Frontal cortex (tissue), 4 donors: ENCODE measurements at places on chromosomes 2 and 18. TPM values are rescaled to one million over a fixed set of nuclear protein-coding genes. Genes with fewer than 3 reads are reported as not detected.

The TFPI gene
- 27.7 TPM for total RNA-seq

The ANKRD30B gene
- 3.3 TPM for total RNA-seq

The RIT2 gene
- total RNA-seq: 29.3 TPM

DNA sequence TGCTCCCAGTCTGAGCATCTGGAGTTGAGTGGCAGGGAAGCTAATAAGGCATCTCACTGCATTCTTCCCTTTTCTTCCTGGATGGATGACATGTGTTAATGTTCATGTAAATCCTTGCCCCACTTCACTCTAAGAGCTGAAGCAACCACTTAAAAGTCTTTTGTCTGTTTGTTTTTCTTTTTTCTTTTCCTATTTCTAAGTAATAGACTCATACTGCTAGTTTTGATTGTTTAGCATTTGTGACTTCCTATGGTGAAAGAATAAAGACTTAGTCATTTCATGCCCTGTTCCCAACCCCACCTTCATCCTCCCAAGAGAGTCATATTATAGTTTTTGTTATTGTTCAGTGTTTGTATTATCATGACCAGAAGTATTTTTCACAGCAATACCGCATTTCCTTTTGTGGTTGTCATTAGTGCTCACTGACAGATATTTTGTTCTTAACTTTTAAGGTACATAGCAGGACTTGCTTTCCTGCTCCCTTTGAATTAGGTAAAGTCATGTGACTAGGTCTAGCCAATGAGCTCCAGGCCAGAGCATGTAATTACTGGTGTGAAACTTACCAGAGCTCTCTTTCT is 18.1 kb upstream of the SPP2 start:
- DNase-seq: no peak

- DNase-seq: no peak
Measured at GRCh38 chr18:46310258-46310657, 206.1 kb downstream of the HAUS1 start.

DNA sequence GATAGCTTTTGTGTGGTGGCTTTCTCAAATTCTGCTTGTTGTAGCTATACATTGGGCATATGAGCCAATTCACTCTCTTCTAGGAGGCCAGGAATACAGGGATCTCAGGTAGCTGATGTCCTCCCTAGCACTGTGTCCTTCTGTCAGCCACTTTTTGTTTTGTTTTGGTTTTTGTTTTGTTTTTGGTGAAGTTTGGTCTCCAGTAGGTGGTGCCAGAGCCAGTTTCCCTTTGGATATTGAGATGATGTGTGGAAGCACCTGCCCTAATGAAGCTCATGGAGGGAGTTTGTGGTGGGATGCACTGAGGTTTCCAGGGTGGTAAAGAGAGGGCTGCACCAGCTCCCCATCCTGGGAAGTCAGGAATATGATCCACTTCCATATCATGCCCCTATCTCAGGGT is 100.5 kb upstream of the VWC2L start:
- no peak for DNase-seq

DNA sequence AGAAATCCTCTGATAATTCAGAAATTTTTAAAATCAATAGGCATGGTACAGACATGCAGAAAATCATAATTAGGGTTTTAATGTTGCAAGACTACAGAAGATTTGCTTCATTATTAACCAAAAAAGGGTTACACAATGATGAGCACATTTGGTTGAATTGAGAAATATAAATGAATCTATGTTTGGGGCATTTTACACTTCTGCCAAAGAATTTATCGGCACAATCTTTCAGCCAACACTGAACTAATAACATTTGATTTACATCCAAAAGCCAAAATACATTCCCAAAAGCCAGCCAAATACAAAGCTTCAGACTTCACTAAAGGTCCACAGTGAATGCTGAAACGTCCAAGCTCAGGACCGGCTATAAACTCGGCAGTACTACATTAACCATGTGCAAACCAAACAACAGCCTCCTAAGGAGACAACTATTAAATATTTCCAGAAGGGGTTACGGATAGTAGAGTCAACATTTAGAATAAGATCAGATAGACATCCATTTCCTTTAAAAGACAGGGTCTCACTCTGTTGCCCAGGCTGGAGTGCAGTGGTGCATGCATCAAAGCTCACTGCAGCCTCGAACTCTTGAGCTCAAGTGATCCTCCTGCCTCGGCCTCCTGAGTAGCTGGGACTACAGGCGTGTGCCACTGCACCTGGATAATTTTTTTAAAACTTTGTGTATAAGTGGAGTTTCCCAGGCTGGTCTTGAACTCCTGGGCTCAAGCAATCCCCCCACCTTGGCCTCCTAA is 29.4 kb downstream of the SPRED2 start:
- no peak for DNase-seq

- DNase-seq: no peak
Measured at GRCh38 chr18:12361770-12362378, 15.2 kb downstream of the AFG3L2 start.

- DNase-seq: no peak
Measured at GRCh38 chr2:77999376-77999775, 477.2 kb upstream of the LRRTM4 start.

The FHOD3 gene
- total RNA-seq: 46.9 TPM

GRCh38 chr2:133774654-133775015 is 206.4 kb upstream of the NCKAP5 start:
- DNase-seq: peak; percentile 5

The CMPK2 gene
- total RNA-seq: 10.2 TPM

GRCh38 chr2:65608466-65608865 is 176.1 kb upstream of the SPRED2 start:
- DNase-seq: no peak

- no peak for DNase-seq
Measured at GRCh38 chr2:2822143-2822542, 491.1 kb upstream of the MYT1L start.

DNA sequence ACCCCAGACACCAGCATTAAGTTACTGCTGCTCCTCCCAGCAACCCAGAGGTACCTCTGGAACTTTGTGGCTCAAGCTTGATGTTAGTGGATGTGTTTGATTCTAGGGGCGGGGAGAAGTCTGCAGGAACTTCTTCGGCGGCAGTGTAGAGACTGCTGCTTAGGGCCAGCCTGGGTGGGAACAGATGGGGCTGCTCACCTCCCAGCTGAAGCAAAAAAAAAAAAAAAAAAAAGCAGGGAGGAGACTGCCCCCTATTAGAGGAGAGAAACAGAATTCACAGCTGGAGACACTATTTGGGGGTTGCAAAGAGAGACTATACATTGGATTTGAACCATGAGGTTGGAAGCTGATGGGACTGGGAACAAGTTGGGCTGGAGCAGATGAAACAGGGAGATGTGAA is 28.6 kb upstream of the FAM136A start:
- DNase-seq: no peak

The THADA gene
- total RNA-seq: 32.6 TPM

The THUMPD2 gene
- total RNA-seq: 11.8 TPM

DNA sequence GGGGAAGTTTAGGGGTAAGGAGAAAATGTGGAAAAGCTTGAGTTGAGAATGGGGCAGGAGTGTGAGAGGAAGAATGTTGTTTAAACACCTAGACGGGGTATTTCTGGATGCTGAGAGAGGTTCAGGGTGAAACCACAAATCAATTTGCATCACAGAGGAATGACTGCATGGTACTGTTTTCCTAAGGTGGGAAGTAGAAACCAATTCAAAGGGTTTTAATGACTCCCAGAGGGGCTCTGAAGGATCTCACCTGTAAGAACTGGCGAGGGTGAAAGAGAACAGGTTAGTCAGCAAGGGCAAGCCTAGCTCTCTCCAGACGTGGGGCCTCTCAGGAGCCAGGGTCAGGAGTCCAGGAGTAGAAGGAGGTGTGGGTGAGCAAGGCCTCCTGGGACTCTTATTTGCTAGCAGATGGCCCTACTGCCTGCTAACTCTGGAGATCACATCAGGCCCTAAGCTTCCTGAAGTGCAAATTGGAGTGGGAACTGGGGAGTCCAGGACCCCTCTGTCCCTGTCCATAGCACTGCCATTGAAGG is 133.0 kb upstream of the CELF4 start:
- no peak for DNase-seq

DNA sequence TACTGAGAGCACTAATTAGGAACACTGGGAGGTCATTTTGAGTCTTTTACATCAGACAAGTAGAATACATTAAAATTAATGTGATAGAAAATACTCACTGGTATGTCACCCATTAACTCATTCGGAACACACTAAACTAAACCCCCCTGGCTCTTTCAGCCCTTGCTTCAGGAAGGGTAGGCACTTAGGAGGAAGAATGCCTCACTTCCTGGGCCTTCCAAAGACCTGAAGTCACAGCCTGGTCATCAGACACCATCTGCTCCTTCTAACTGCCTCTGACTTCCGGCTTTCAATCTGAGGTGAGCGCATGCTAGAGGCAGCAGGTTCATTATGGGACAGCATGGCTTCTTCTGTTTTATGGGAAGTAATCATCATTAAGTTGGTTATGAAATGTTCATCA is 451.4 kb downstream of the PID1 start:
- DNase-seq: no peak

The BCL2 gene
- total RNA-seq: 17.9 TPM

- no peak for DNase-seq
Measured at GRCh38 chr2:43531251-43531650, 64.6 kb downstream of the THADA start.

DNA sequence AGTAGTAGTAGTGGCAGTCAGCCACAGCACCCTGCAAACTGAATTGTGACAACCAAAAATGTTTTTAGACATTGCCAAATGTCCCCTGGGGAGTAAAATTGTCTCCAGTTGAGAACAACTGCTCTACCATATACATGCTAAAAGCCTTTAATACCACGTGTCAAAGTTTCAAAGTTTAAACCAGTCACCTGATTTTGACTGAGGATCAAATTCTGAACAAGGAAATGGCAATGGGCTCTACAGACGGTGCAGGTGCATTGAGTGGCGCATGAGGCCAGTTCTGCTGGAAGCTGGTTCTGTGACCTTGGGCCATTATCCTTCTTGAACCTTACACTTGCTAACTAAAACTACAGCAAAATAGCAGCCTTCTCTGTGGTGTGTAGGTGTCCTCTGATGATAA is 85.0 kb downstream of the LIPG start:
- DNase-seq: no peak

- no peak for DNase-seq
Measured at GRCh38 chr2:239822146-239822831, 202.9 kb downstream of the NDUFA10 start.

The KHK gene
- total RNA-seq: 4.9 TPM

- DNase-seq: no peak
Measured at GRCh38 chr2:64283006-64283570, 138.9 kb upstream of the PELI1 start.

DNA sequence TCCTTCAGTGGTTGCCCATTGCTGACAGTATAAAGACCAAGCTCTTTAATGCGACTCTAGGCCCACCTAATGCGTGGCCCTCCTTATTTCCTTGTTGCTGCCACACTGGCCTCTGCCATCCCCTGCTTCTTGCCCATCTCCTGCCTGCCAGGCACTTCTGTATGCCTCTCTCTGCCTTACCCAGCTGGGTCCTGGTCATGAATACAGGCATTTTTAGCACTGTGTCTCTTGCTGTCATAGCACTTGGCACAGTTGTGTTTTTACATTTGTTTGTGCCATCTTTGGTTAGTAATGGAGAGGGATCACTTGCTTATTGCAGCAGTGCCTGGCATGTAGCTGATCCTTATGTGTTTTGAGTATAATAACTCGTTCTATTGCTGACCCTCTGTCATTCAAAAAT is 38.7 kb downstream of the MAP4K4 start:
- no peak for DNase-seq

GRCh38 chr2:203871371-203871983 is 3.9 kb downstream of the CTLA4 start:
- no peak for DNase-seq

The GPAT2 gene
- 2.0 TPM for total RNA-seq

GRCh38 chr18:50679056-50679455 is 119.2 kb downstream of the MAPK4 start:
- no peak for DNase-seq

GRCh38 chr18:28175150-28175929 is 1.6 kb downstream of the CDH2 start:
- DNase-seq: peak; percentile 27

DNA sequence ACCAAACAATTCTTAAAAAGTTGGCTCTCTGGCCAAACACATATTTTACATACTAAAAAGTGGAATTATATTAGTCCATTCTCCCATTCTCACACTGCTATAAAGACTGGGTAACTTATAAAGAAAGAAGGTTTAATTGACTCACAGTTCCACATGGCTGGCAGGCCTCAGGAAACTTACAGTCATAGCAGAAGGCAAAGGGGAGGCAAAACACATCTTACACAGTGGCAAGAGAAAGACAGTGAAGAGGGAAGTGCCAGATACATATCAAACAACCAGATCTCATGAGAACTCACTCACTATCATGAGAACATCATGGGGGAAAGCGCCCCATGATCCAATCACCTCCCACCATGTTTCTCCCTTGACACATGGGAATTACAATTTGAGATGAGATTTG is 42.6 kb downstream of the EDAR start:
- DNase-seq: no peak

DNA sequence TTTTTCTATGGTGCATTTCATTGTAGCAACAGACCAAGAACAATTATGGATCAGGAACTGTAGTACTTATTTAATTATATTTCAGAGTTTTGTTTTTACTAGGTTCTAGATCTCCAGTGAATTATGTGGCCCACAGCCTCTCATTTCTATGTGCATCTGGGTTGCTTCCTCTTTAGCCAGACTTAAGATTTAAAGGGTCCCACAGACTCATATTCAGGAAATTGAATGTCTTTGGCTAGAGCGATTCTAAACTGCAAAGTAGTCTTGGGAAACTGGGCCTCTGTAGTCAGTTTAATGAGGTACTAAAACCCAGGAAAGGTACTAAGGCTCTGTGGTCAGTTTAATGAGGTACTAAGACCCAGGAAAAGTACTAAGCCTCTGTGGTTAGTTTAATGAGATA is 94.4 kb downstream of the LYPD6B start:
- DNase-seq: no peak

DNA sequence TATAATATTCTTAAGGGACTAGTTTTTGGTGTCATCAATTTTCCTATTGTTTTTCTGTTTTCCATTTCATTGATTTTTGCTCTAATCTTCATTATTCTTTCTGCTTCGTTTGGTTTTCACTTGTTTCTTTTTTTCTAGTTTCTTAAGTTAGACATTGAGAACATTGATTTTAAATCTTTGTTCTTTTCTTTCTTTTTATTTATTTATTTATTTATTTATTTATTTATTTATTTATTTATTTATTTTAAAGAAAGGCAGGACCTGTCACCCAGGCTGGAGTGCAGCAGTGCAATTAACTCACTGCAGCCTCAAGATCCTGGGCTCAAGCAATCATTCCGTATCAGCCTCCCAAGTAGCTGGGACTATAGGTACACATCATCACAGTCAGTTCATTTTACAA is 7.0 kb upstream of the FMNL2 start:
- DNase-seq: no peak

The SCN7A gene
- total RNA-seq: 1.6 TPM

The ADGRF3 gene
- under 0.01 TPM for total RNA-seq

- DNase-seq: no peak
Measured at GRCh38 chr2:98883780-98884211, 52.2 kb downstream of the CRACDL start.

DNA sequence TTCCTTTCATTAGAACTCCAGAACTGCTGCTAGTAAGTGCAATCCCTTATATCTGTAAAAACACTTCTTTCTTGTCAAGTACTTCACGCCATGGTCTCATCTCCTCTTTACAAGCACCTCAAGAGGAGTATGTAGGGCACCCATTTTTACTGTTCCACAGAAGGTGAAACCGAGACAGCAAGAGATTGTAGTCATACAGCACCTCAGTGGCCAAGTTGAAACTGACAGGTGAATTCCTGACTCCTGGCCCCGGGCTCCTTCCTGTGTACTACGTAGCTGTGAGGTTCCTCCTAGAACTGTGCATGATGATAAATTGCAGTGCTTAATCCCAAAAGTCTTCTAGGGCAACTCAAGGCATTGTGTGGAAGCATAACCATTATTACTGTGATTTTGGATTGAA is 131.5 kb upstream of the MEIS1 start:
- DNase-seq: no peak
